Activated CD4-positive, alpha-beta T cell treated with anti-CD3 and anti-CD28 coated beads, Interleukin-2, amount 50 U/mL, for 1 hour (primary cell): ENCODE measurements at places on chromosomes 12 and 14.

- DNase-seq = no peak
Measured at GRCh38 chr12:87136330-87136976, 880.3 kb upstream of the MGAT4C start.

GRCh38 chr14:53620317-53620716, 336.3 kb downstream of the BMP4 start:
- DNase-seq = no peak

DNA sequence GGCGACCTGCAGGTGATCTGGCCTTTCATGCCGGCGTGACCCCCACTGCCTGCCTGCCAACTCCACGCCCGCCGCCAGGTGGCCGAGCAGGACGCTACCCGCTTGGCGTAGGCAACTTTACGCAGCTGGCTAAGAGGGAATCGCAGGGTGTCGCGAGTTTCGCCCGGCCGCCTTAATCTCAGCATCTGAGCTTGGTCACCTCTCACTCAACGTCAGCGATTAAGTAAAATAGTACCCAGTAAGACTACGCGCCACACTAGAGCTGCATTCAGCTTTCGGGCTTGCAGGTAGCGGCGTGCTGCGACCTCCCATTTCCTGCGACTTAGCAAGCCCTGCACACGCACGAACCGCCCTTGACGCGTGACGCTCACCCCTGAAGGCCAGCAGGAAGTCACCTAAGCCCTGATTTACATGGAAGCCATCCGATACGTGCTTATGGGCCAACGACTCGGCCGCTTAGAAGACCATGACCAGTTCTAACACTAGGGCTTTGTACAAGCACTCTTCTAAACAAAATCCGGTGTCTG, 33.2 kb downstream of the WBP11 start:
- DNase-seq = peak; percentile 86

- DNase-seq = no peak
Measured at GRCh38 chr14:67446371-67447032, 34.5 kb upstream of the PLEK2 start.

DNA sequence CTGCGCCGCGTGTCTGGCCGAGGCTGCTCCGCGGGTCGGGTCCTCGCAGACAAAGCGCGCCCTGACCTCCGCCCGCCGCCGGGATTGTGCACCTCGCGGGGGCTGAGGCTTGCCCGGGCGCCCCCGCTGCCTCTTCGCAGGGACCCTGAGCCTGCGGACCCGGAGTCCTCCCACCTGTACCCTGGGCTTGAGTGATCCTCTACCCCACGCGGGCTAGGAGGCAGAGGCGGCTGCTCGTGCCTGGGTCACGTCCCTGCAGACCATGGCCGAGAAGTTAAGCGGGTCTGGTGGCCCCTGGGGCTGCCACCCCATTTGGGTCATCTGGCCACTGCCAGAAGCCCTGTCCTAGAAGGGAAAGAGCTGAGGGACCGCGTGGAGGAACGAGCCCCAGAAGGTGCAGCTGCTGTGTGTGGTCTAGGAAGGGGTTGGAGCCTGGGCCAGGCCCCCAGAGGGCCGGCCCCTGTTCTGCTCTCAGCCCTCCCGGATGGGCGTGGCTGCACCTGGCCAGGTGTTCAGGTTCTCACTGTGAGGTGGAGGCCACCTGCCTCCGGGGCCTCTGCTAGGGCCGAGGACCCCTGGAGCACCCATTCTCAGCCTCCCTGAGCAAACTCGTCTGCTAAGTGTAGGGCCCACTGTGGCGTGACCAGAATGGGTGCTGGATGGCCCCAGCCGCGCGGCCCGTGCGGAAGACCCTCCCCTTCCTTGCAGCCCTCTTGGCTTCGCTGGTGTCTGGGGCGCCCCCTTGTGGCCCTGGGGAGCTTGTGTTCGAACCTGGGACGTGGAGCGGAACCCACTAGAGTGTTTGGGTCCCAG, 49.6 kb downstream of the LRCOL1 start:
- DNase-seq = peak; percentile 75

GRCh38 chr12:59149995-59150642, 229.8 kb upstream of the LRIG3 start:
- no peak for DNase-seq

DNA sequence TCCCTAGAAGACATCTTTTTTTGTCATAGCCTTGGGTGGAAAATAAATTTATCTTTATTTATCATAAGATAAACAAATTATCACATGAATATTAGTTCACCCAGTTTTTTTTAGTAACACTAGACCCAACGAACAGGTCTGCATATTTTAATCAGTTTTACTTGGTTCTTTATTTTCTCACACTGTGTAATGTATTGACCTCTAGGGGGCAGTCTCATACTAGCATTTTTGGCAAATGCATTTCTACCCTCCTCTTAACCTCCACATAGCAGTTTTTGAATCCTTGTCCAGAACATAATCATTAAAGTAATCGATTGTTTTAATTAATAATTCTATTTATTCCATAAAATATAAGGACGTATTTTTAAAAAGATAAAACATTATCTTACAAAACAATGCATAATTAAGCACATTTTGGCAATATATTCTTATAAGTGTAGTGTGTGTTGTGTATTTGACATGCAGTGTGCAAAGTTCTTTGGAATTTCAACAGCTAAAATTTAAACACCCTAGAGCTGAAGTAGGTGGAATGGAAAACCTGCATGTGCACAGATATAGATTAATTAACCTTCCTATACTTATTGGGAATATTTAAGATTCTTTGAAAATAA, 31.6 kb upstream of the PTPRQ start:
- DNase-seq = no peak
